ENCODE measurements at places on chromosomes 5 and 9. TPM values are rescaled to one million over a fixed set of nuclear protein-coding genes. Genes with fewer than 3 reads are reported as not detected.

The SV2C gene
- total RNA-seq = 0.11 TPM

The ZDHHC11B gene
- total RNA-seq = not detected

DNA sequence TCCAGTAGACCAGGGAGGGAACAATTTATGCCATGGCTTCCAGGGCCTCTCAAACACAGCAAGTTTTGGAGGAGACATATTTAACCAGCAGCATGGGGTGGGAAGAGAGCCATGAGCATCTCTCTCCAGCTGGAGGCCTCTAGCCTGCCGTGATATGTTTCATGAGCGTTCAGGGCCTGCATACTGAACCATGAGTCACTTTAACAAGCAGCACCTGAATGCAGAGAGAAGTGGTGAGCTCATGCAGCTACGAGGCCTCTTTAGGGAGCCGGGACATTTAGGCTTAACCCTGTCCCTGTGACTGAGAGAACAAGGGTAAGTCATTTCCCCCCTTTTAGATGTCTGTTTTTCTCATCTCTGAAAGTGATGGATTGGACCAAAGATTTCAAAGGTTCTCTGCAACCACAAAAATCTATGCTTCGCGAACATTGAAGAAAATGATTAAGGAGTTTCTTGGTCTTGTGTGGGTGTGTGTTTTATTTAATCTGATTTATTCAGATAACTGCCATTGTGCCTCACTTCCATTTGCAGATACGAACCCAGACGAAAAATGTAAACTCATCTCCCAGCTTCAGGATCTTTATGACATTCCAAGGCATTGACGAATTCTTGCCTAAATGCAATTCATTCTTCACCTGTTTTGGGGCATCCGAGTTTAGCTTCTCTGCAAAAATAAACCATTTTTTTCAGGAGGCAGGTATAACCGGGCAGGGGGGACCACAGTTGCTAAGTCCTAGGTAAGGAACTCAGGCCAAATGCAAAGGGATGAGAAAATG, 157.0 kb downstream of the GABBR2 start:
- peak; percentile 42 for DNase-seq

DNA sequence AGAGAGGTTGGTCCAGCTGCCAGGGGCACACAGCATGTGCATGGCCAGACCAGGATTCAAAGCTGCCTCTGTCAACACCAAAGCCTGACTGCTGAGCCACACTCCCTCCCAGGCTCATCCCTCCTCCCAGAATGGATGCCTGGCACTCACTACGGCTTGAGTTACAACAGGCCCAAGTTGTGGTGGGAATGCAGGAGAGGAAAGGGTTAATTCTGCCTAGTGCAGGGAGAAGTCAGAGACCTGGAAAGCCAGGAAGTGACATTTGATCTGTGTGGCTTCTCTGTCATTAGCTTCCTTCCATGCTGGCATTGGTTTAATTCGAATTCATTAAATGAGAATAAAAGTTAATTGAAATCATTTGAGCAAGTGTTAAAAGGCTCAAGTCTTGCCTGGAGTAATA, 150.0 kb downstream of the NSG2 start:
- no peak for DNase-seq

- DNase-seq = no peak
These were observed 613 bp upstream of the COL15A1 start for GRCh38 chr9:98942906-98943681.

All from foreskin keratinocyte (primary cell).